ENCODE measurements at places on chromosomes 11 and 22.

- ATAC-seq: no peak
These were observed 102.8 kb upstream of the NCAM1 start for GRCh38 chr11:112858289-112859023.

DNA sequence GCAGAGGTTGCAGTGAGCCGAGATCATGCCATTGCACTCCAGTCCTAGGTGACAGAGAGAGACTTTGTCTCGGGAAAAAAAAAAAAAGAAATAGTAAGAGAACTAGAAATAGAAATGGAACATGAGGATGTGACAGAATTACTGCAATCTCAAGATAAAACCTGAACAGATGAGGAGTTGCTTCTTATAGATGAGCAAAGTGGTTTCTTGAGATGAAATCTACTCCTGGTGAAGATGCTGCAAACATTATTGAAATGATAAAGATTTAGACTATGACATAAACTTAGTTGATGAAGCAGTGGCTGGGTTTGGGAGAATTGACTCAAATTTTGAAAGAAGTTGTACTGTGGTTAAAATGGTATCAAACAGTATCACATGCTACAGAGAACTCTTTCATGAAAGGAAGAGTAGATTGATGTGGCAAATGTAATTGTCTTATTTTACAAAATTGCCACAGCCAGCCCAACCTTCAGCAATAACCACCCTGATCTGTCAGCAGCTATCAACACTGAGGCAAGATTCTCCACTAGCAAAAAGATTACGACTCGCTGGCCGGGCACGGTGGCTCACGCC, 13.7 kb downstream of the XNDC1N start:
- no peak for ATAC-seq

DNA sequence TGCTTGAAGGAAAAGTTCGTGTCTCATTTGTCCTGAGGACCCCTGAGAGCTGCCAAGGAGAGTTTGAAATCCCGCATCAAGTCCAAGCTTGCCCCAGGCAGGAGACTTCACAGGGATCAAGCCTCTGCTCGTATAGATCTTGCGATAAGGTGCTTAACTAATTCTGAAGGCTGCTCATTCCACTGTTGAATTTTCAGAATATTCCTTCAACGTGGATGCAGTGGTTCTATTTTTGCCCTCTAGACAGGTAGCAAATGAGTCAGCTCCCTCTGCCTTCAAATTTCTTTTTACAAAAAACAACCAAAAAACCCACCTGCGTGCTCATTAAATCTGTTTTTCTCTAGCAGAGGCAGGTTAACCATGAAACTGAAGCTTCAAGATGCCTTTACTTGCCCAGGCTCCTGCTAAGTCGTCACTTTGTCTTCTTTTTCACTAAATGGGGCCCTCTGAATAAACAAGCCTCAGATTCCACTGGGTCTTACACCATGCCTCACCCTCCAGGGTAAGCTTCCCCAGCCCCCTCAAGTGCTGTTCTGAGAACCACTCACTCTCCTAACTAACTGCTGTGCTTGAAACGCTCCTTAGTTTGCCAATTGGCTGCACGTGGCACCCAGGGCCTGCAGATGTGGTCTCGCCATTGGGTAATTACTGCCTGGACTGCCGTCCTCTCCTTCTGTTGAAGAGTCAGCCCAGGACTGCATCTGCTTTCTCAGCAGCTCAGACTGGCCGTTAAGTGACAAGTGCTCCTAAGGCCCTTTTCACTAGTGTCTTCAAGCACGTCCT, 105.0 kb downstream of the TRPC6 start:
- peak; percentile 8 for ATAC-seq

GRCh38 chr22:30266445-30267381, at the start of gene OSM:
OSM (minus strand) TSS chr22:30266851; CDS start chr22:30266799, 52 bp downstream.
- peak; percentile 61 for ATAC-seq

DNA sequence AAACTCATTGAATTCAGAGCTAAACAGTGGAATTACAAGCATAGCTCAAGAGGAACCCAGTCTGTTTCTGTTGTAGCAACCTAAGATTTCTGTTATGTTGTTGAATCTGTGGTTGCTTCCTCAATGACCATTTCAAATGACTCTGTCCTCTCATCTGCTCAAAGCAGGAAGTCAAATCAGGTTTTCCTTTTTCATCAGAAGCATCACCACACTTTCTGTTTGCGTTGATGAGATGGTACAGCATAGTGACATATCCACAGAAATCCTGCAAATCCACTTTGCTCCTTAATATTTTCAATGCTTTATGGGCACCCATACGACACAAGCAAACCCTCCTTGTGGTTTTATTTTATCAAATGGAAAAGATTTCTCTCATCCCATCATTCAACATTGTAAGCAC, 12.6 kb upstream of the UCP2 start:
- peak; percentile 84 for ATAC-seq

GRCh38 chr11:80441821-80442220, 1001.0 kb upstream of the TENM4 start:
- no peak for ATAC-seq

DNA sequence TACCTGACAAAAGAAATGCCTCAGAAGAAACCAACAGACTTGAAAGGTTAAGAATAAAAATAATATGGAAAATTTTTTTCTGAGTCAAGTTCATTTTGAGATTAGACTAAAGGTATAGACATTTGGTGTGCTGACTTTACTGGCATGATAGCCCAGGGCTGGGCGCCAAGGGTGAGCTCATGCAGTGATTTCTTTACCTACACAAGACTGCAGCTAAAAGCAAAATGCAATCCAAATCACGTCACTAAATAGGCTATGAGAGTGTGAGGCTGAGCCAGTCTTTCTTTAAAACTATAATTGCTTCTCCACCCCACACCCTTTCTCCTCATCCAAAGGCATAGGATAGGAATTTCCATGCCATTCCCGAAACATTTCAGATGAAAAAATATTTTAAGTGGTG, 196.5 kb downstream of the FAM76B start:
- ATAC-seq: no peak

- ATAC-seq: no peak
These were observed 12.7 kb upstream of the LARGE1 start for GRCh38 chr22:33932997-33933396.

- no peak for ATAC-seq
These were observed 736.0 kb downstream of the NELL1 start for GRCh38 chr11:21405422-21405821.

GRCh38 chr11:61102667-61103571, 630 bp downstream of the CD5 start:
- ATAC-seq: no peak

GRCh38 chr11:68025047-68025446, 5.4 kb upstream of the NDUFS8 start:
- ATAC-seq: no peak

- ATAC-seq: no peak
These were observed 11.5 kb upstream of the GRK2 start for GRCh38 chr11:67254798-67255197.
